ENCODE measurements at places on chromosomes 6 and 20.
A peak's percentile ranks its signal among the peaks of the same experiment; 100 is the strongest.

- DNase-seq: no peak
Measured at GRCh38 chr6:138117376-138117914, 10.2 kb upstream of the PERP start.

DNA sequence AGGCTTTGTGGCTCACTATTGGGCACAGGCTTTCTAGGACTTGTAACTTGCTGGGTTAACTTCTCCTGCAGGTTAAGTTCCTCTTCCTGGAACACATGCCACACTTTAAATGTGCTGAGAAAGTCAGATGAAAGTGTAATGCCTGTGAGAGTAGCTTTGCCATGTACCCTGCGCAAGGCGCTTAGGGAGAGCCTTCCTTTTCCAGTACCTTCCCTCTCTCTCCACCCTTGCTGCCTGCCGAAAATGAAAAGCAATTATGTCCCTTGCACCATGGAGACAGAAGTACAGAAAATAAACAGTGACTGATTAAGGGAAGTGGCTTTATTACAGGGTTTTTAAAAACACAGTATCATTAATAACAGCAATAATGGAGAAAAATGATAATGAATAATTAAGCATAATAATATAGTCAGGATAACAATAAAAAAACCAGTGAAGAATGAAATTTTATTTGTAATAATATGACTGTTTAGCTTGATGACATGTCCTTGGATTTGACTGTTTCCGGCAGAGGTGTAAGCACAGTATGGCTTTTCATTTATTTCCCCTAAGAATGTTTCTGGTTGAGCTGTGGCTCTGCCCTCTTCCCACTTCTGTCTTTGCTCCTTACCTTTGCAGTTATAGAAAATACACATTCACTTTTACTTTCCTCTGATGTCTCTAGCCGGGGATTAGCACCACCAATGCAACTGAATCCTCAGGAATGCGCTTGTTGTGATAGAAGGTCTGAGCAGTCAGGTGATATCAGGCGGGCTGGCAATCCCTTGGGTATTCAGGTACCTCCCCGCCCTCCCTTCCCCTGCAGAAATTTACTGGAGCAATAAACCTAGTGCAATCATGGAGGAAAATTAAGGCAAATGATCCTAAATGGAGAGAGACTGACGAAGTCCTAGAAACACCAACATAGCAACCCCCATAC lies 472.3 kb upstream of the CITED2 start:
- DNase-seq: peak; percentile 17

DNA sequence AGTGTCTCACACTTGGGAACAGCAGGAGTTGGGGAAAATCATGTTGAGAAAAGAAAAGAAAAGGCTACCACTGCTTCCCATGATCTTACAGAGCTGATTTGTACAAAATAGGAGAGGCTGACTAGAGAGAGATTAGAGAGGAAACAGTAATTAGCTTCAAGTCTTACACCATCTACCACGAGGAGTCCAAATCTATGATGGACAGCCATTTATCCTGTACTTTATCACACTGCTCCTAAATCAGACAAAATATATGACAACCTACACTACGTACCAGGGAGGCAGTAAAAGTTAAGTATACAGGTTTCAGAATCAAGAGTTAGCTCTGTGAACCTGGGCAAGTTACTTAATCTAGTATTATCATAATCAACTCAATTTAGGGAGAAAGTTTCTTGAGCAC lies 38.0 kb downstream of the RARS2 start:
- DNase-seq: no peak

DNA sequence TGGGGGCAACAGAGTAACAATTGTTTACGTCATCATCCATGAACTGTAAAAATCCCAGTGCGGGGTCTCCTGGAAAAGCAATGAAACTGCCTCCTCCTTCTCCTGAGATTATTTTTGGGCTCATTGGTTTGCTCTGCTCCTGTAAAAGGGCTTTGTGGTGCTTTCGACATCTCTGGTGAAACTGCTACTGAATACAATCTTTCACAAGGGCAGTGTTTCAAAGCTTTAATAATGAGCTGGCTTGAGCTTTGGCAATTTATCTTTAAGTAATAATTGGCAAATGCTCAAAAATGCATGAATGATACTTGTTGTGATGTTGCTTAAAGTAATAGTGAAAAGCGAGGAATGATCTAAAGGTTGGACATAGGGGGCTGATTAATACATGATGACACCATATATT lies 43.5 kb upstream of the ENPP1 start:
- DNase-seq: no peak

- DNase-seq: no peak
Measured at GRCh38 chr6:43395776-43396175, 26.3 kb upstream of the ZNF318 start.

DNA sequence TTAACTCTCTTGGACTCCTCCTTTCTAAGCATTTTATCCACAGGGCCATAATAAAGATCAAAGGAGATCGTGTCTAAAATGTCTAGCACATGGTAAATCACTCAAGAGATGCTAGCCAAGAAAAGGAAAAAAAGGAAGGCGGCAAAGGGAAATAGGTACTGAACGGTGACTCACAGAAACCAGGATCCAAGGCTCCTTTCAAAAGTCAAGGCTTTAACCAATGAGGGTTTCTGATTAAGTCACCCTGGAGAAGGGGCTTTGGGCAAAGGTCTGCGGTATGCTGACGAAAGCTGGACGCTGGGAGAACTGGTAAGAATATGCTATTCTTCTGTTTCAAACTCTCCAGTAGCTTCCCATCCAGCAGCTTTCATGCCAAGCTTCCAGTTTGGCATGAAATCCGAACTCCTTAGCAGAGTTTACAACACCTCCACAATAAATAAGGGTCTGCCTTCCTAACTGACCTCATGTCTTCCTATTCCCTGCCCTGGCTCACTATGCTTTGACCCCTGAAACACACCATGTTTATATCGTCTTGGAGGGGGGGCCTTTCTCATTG lies 1.0 kb downstream of the TOMM34 start:
- peak; percentile 23 for DNase-seq

DNA sequence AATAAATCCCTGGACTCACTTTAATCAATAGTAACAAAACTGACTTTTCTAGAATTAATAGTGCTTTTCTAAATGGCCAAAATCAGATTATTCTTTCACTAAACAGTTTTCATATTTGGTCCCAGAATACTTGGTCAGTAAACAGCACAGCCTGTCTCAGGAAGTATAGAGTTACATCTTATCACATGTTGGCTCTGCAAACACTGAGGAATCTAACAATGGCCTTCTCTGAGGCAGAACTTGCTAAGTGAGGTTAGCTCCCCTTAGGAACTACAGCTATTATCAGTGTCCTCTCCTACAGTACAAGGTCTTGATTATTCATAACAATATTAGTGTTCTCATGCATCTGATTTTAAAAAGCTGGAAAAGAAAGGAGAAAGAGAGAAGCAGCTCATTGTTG lies 1622.8 kb downstream of the HACE1 start:
- no peak for DNase-seq

DNA sequence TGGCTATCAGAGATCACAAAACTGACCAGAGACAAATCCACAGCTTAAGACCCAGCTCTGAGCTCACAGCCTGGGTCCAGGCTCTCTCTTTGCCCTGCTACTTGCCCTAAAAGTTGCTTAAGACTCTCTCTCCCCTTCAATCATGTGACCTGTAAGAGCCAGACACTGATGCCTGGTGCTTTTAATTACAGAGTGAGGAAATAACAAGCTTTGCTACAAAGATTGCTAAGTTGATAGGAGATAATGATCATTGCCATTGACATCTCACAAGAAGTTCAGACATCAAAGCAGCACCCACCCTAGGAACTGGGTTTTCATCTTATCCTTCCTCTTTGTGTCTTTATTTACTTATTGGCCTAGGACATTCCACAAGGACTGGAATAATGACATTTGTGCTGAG lies 125.9 kb upstream of the CD93 start:
- DNase-seq: no peak

DNA sequence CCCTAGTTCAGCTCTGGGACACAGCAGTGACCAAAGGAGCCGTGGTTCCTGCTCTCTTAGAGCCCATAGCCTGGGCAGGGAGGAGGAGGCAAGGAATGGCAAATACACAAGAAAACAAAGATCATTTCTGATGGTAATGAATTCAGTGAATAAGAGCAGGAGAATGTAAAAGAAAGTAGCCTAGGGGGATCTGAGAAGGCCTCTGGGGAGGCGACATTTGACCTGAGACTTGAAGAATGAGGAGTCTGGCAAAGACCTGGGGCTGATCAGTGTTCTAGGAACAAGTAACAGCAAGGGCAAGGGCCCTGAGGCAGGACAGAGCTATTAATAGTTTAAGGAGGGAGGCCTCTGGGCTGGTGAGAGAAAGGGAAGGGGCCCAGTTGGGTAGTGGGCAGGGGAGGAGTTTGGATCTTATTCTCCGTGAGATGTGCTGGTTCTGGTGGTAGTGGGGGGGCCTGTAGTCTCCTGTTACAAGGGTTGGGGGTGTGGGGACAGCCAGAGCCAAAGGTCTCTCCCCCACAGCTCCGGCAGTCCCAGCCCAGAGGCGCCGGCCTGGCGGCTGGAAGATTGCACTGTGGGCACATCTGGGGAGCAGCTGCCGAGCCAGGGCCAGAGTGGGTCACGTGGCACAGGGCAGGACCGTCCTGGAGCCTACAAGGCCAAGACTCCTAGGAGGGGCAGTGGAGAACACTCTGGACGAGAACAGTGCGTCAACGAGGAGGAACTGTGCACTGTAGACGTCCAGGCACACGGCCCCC lies 9.3 kb upstream of the ID1 start:
- DNase-seq: no peak

GRCh38 chr6:152673236-152673635 lies 24.5 kb upstream of the MYCT1 start:
- DNase-seq: no peak

DNA sequence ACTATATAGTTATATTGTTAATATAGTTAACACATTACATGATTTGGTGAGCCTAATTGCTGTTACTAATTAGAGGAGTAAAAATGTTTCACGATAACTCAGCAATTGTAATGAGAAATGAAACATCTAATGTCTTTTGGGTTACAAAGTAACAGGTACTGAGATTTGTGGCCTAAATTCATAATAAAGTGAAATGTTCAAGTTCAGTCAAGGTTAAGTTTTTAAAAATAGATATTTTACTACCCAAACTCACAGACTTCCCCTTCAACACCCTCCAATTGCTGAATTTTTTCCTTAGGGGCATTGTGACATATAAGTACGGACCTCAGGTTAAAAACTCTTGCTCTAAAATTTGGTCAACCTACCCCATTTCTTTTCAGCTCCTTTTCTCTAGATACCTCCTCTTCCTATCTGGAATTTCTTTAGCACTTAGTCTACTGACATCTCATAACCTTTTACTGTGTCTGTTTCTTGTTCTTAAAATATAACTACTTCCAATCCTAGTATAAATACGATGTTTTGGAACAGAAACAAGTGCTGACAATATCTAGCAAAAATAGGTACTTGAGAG lies 112.3 kb upstream of the PRSS16 start:
- no peak for DNase-seq

DNA sequence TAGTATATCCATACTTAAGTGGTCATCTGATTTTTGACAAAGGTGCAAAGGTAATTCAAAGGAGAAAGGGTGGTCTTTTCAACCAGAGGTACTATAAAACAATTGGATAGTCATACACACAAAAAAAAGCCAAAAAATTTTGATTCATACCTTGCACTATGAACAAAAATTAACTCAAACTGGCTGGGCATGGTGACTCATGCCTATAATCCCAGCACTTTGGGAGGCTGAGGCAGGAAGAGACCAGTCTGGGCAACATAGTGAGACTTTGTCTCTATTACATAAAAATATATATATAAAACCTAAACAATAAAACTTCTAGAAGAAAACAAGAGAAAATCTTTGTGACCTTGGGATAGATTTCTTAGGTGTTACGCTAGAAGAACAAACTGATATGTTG lies 43.8 kb upstream of the ADIG start:
- no peak for DNase-seq

DNA sequence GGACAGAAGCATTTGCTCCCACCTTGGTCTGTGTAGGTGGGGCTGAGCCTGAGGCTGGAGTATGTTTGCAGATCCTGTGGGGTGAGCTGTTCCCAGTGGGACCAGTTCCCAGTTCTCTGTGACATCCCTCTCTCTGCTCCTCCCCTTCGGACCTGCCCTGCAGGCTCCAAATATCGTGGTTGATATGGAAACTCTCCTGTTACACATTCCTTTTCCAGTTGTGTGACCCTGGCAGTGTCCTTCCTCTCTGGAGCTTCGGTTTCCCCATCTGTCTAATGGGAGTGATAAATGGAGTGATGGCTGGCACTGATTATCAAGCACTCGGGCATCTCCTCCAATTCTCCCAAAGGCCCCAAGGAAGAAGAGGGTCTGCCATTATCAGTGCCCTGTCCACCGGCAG lies 15.7 kb upstream of the TGM2 start:
- DNase-seq: peak; percentile 77

- DNase-seq: no peak
Measured at GRCh38 chr6:111494951-111495635, 12.1 kb upstream of the REV3L start.

DNA sequence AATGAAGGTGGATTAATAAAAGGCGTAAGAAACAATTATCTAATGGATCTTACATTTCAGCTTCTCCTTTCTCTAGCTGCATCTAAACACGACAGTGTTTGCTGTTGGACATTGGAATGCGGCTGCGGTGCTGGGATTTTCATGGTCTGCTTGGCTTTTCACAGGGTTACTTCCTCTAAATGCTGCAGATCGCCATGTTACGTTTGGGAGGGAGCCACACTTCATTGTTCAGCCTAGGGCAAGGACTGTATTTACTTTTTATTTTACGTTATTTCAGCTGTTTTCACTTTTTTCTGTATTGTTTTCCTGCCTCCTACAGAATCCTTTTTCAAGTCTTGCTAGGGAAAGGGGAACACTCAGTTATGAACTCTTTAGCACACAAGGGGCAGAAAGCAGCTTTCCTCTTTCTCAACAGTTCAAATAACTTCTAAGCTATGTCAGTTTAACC lies 97.9 kb upstream of the MTHFD1L start:
- no peak for DNase-seq

GRCh38 chr6:21398741-21399325 lies 194.7 kb upstream of the SOX4 start:
- no peak for DNase-seq

GRCh38 chr20:41509316-41510200 lies 108.6 kb downstream of the CHD6 start:
- DNase-seq: no peak

- no peak for DNase-seq
Measured at GRCh38 chr6:71330501-71330900, 41.9 kb downstream of the OGFRL1 start.

- no peak for DNase-seq
Measured at GRCh38 chr6:118606268-118606667, 45.1 kb downstream of the CEP85L start.

DNA sequence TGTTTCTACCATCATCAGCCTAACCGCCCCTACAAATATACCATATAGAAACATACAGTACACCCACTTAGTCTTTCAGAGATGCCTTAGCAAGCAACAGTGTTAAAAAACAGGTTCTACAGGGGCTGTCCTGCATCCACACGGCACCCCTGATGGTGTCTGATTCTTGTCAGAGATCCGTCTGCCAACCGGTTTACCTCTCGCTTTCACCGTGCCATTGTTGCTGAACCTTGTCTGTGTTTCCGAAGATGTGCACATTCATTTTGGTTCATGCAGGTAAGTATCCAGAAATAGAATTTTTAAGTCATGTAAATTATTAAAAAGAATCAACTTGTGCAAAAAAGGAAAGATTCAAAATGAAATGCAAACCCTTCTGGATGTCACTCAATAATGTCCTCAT lies 52.9 kb downstream of the EPHA7 start:
- DNase-seq: no peak
